Astrocyte (in vitro differentiated cells and primary cell): ENCODE measurements at places on chromosomes 4 and X.

GRCh38 chr4:47531241-47531953, 46.3 kb downstream of the ATP10D start:
- peak; percentile 98 for DNase-seq

- no peak for DNase-seq
Observed at GRCh38 chr4:102678695-102679335, 82.0 kb downstream of the MANBA start.

DNA sequence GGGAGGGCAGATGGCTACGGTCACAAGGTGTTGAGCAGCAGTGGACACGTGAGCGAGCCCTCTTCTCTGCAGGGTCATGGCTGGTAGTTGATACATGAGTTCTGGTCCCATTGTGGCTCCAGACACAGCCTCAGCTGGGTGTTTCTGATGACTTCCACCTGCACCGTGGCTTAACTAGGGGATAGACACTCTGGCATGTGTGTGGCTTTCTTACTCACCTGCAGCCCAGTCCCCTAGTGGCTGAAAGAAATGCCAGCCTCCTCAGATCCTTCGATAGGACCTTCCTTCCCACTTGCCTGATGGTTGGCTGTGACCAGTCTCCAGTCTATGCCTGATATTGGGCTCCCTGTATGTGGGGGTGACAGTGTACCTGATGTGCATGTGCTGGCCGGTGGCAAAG, 5.0 kb downstream of the GPR78 start:
- DNase-seq, result no peak

DNA sequence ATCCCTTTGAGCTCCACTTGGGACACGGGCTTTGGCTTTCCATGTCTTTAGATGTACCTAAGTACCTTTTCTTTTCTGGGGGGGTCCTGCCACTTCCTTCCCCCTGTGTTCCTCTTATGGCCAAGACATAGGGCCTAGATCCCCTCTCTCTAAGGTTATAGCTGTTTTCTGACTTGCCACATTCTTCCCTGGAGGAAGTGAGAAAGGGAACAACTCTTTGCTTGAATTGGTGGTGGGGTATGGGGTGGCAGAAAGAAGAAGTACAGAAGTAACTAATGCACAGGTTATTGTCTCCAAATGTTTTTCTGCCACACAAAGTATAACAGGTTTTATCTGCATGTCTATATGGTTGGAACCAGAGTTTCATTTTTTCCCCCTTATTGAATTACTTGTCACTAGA, 29.7 kb upstream of the DIPK2B start:
- no peak for DNase-seq

DNA sequence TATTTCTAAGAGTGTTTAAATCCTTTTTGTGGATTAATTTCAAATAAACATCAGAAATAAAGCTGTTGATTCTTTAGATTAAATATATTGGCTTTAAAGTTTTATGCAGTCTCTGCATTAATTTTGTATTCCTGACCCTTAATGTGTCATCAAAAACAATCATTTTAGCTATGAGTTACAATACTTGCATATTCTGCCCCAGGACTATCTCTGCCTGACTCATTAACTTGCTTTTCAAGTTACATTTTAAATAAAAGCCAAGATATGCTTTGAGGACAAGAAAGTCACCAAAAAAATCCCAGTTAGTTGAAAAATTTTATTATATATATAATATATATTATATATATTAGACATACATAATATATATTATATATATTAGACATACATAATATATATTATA, 208.7 kb downstream of the ADGRL3 start:
- DNase-seq, result no peak

- DNase-seq, result peak; percentile 57
Observed at GRCh38 chr4:174604198-174604597, 81.9 kb upstream of the HPGD start.

DNA sequence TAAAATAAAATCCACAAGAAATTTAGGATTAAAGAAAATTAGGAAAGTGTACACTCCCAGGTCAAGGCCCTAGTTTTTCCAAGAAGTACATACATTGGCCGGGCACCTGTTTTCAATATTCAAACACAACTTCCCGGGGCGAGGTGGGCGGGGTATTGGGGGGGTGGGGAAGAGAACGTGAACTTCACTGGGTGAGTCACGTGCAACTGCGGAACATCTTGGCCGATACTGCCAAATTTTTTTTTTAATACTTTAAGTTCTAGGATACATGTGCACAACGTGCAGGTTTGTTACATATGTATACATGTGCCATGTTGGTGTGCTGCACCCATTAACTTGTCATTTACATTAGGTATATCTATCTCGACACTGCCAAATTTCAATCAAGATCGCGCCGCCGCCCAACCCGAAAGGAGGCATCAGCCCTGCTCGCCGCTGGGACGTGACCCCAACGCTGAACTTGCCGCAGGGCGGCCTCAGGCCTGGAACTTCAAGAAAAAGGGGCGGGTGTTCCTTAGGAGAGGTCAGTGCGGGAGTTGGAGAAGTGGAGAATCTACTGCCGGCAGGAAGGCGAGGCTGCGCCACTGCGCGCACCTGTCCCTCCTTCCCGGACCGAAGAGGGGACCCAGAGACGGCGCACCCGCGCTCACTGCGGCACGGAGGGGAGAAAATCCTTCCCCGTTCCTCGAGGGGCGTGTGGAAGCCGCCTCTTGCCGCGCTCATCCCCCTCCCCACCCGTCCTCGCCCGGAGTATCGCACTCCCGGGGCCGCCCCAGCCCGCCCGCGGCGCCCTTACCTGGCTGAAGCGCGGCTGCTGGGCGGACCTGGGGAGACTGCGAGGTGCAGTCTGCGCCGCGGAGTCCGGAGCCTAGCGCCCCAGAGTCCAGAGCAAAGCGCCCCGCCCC, at the start of gene TEC:
TSS of gene TEC (minus strand) at position 883 of the 905 bp plus-strand sequence. CDS start 41,224 bp downstream, outside the sequence.
- DNase-seq, result no peak

- DNase-seq, result no peak
Observed at GRCh38 chr4:8319061-8319460, 49.5 kb downstream of the HTRA3 start.

- DNase-seq, result no peak
Observed at GRCh38 chrX:8755116-8755515, 23.2 kb upstream of the ANOS1 start.

DNA sequence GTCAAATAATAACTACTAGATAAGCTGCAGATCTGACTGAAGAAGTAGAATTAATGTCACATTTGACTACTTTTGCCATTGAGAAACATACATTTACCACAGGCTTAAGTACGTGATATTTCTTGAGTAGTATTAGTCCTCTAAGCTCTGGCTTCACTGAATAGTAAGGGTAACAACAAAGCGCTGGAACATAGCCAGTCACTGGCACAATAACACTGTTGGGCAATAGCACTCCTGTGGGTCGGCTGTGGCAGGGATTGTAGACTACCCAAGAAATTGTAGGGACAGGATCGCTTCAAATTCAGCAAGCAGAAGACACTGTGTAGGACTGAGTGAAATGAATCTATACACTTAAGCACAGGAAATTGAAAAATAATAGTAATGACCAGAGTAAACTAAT, 27.1 kb upstream of the IL15 start:
- DNase-seq, result no peak

GRCh38 chr4:184399512-184399908, 74.8 kb downstream of the IRF2 start:
- no peak for DNase-seq

GRCh38 chr4:108398836-108399235, 221.5 kb upstream of the RPL34 start:
- no peak for DNase-seq

GRCh38 chrX:97224148-97224547, 340.4 kb downstream of the RPA4 start:
- no peak for DNase-seq

GRCh38 chr4:181650033-181650825, 593.0 kb upstream of the TENM3 start:
- DNase-seq, result peak; percentile 58

- DNase-seq, result no peak
Observed at GRCh38 chr4:178165251-178165950, 723.2 kb upstream of the AGA start.

- peak; percentile 21 for DNase-seq
Observed at GRCh38 chr4:112327965-112328733, 31.0 kb downstream of the ALPK1 start.

GRCh38 chr4:5905714-5906113, 12.8 kb upstream of the CRMP1 start:
- no peak for DNase-seq

DNA sequence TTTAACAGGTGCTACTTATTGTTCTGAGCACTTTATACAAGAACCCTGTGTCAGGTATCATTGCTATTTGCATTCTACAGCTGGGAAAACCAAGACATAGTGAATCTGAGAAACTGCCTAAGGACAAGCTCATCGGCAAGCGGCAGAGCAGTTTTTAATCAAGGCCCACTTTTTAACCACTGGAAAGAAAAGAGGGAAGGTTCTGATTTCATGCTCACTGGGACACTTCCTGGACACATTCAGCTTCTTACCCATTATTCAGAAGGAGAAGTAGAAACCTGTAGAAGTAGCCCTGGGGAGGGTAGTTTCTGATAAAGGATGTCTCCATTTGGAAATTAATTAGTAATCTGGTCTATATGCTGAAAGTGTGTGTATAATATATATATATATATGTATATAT, 2.5 kb upstream of the LNX1 start:
- DNase-seq, result no peak

GRCh38 chrX:153509592-153509991, 7.8 kb upstream of the ATP2B3 start:
- DNase-seq, result no peak

GRCh38 chr4:25844961-25845712, 17.7 kb downstream of the SEL1L3 start:
- DNase-seq, result no peak

GRCh38 chr4:10942156-10942555, 257.6 kb upstream of the CLNK start:
- peak; percentile 53 for DNase-seq

- DNase-seq, result no peak
Observed at GRCh38 chrX:107429090-107429489, 20.4 kb upstream of the FRMPD3 start.

DNA sequence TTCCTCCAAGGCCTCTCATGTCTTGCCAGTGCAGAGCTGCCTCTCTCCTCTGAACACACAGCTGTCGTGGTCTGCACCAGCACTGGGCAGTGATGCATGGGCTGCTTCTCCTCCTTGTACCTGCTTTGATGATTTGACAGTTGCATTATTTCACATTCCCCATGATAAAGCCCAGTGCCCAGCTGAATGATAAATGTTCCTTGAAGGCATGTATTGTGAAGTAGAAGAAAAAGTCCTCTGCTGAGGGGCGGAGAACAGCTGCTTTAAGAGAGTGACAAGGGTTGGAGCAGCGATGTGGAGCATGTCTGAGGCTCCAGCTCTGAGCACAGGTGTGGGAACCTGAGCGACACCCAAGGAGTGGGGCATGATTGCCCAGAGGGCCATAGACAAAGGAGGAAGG, 21.1 kb upstream of the TRIM2 start:
- DNase-seq, result no peak

- DNase-seq, result no peak
Observed at GRCh38 chr4:53963781-53964180, 100.6 kb downstream of the CHIC2 start.

DNA sequence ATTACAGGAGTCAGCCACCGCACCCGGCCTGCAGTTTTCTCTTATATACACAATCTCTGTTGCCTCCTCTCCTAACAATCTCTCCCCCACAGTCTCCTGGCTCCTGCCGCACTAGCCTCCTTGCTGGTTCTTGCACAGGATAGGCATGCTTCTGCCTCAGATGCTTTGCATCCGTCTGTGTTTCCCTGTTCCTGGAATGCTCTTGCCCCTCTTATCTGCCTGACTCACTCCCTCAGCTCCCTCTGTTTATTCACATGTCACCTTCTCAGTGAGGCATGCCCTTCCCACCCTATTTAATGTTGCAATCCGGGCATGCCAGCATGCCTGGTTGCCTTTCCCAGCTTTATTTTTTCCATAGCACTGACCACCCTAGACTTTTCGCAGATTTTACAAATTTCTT, 161.9 kb downstream of the PHF8 start:
- DNase-seq, result peak; percentile 74

DNA sequence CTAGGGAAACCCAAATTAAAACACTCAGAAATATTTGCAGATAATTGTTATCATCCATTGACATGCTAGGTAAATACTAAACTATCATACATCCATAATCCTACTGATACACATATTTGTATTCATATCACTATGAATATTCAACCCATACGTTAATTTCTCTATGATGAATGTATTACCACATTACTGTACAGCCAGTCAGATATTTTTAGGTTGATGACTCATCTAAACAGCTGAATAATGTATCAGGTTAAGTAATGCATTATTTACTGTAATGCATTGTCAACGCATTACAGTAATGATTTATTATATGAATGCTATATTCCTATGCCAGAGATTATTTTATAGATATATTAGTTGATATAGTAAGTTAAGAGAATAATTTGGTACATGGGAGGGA, 37.1 kb downstream of the VEGFC start:
- DNase-seq, result no peak
